HCT116 (cell line): ENCODE measurements at places on chromosomes 4 and X. TPM values are rescaled to one million over a fixed set of nuclear protein-coding genes. Genes with fewer than 3 reads are reported as not detected.

CSAG1 gene
- total RNA-seq = 1.2 TPM

GYPB gene
- not detected for total RNA-seq

NWD2 gene
- not detected for total RNA-seq

PRAF2 gene
- 18.8 TPM for total RNA-seq

PALLD gene
- 166 TPM for total RNA-seq

RBMXL3 gene
- total RNA-seq = not detected

ALAS2 gene
- not detected for total RNA-seq

SPIN2A gene
- total RNA-seq = 0.54 TPM

GRCh38 chrX:132592880-132593279 lies 104.0 kb upstream of the MBNL3 start:
- DNase-seq = no peak
- H3K36me3 ChIP-seq = no peaks in the 10 kb centered on the region
- H3K4me1 ChIP-seq = no peaks in the 10 kb centered on the region

- no peak for DNase-seq
- H3K36me3 ChIP-seq = no peaks in the 10 kb centered on the region
- H3K27me3 ChIP-seq = no peaks in the 10 kb centered on the region
- no peak overlapping the region for H3K4me3 ChIP-seq
- no peak overlapping the region for H3K27ac ChIP-seq
These were observed 200.2 kb upstream of the FAM47A start for GRCh38 chrX:34332334-34332733.

- H3K4me1 ChIP-seq = no peaks in the 10 kb centered on the region
- H3K4me3 ChIP-seq = no peak overlapping the region
- H3K27me3 ChIP-seq = no peaks in the 10 kb centered on the region
- H3K27ac ChIP-seq = no peak overlapping the region
- H3K36me3 ChIP-seq = no peaks in the 10 kb centered on the region
These were observed 15.8 kb upstream of the SLC25A4 start for GRCh38 chr4:185127021-185127925.

- DNase-seq = no peak
- H3K27ac ChIP-seq = no peak overlapping the region
- no peaks in the 10 kb centered on the region for H3K27me3 ChIP-seq
- no peak overlapping the region for H3K4me3 ChIP-seq
These were observed 750.5 kb upstream of the HTR2C start for GRCh38 chrX:113833096-113834055.

DNA sequence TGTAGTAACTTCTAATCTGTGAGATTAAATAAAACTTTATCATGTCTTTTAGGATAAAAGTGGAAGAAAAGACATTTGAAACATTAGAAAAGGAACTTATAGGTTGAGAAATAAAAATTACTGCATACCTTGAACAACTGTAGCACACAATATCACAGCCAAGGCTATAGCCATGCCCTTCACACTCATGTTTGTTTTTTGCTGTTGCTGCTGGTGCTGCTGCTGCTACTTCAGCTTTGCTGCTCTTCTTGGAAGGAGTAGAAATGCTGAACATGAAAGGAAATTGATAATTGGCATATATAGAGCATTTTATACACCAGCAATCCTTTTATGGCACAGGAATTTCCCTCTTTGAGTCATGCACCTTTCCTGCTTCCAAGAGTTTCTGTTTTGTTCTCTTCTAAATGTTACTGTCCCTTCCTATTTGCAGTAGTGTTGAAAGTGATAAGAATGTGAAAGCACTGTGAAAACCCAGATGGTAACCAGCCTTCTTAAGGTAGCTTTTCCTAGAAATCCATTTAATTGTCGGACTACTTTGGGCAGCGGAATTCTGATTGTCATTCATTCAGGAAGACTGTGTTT lies at the start of gene CXCL11:
TSS of gene CXCL11 (minus strand) at position 272 of the 582 bp plus-strand sequence. CDS start at position 189, 83 bp downstream.
- no peaks in the 10 kb centered on the region for H3K27me3 ChIP-seq
- no peaks in the 10 kb centered on the region for H3K4me1 ChIP-seq
- H3K27ac ChIP-seq = no peak within 1 kb of the TSS
- H3K4me3 ChIP-seq = no peak within 1 kb of the TSS

DNA sequence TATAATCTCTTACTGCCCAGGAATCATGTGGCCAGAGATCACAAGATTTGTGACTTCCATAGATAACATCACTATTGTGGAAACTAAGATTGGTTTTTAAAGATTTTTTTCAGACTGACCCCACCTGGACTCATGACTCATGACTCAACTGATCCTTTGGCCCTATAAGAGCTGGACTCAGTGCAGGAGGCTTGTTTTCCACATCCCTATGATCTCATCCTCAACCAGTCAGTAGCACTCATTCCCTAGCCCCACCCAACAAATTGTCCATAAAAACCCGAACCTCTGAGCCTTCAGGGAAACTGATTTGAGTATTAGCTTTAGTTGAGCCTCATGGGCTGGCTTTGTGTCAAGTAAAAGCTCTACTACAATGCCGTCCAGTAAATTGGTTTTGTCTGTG lies 7.9 kb upstream of the NOCT start:
- H3K36me3 ChIP-seq = no peaks in the 10 kb centered on the region
- H3K27ac ChIP-seq = no peak overlapping the region
- DNase-seq = no peak

DNA sequence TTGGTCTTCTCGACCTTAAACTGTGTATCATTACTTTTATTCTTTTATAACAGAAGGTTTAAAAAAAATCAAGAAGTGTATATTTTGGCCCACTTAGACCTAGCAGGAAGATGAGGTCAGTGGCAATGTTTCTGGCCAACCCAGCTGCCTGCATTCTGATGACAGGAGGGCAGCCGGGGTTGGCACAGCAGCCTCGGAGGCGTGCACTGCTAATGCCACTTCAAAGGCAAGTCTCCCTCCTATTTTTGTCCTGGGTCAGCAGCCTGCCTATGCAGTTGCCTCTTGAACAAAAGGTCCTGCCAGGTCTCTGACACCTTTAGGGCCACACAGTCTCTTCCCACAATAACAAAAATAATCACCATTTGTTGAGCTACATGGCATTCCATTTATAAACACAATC lies 89.4 kb upstream of the MYOZ2 start:
- H3K4me3 ChIP-seq = no peak overlapping the region
- no peaks in the 10 kb centered on the region for H3K36me3 ChIP-seq
- DNase-seq = no peak
- H3K4me1 ChIP-seq = no peaks in the 10 kb centered on the region
- H3K27me3 ChIP-seq = no peaks in the 10 kb centered on the region

DNA sequence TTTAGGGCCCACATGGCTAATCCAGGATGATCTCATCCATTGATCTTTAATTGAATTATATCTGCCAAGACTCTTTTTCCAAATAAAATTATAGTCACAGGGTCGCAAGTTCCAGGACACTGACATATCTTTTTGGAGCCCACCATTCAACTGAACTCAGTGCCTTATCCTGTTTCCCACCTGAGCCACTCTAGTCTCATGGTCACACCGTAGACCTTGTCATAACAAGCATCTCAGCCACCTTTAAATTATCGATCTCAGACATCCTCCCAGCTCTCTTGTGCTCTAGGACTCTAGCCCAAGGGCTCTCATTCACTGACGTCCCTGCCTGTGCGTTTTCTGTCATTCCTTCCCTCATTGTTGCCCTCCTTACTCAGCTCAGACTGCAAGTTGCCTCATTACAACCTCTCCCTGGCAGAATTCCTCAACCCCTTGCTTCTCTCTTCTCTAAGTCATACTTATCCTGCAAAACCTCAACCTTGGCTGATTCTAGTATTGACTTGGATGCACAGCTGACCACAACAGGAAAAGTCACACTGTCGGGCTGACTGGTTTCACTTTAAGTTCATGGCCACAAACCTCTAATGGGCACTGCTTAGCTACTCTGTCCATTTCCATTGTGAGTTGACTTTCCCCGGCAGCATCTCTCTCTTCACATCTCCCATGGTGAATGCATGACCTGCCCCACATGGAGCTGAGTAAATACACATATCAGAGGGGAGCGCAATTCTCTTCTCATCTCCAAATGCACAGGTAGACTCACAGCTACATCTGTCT lies 91.0 kb upstream of the TRIM2 start:
- no peak overlapping the region for H3K27ac ChIP-seq
- peaks cover 10% of the 10 kb centered on the region for H3K4me1 ChIP-seq
- no peak for DNase-seq
- H3K36me3 ChIP-seq = no peaks in the 10 kb centered on the region

DNA sequence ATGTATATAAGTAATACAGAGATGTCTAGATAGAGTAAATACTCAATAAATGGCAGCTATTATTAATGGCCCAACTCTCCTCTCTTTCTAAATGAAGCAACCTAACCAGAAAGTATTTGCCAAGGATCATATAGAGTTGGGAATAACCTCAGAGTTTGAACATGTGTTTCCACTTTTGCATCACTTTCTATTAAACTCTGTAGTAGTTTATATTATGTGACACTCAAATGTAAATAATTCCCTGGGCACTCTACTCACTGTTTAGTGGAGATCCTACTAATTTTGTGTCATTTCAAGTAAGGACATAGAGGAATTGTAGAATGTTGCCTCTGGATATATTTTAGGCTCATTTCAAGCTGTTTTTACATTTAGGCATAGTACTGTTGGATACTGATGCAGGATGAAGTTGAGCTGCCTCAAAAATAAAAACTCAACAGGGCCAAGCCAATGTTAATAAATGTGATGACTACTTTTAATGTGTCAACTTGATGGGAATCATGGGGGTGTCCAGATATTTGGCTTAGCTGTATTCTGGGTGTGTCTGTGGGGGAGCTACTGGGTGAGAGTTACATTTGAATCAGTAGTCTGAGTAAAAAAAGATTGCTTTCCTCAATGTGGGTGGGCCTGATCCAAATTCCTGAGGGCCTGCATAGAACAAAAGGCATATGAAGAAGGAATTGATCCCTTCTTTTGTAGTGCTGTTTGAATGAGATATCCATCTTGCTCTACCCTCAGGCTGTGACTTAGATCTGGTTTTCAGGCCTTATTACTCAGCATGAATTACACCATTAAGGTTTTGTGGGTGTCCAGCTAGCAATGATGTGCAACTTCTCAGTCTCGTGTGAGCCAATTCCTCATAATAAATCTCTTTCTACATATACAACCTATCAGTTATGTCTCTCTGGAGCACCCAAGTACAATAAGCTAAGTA lies 1368.2 kb downstream of the STIM2 start:
- H3K27me3 ChIP-seq = no peaks in the 10 kb centered on the region
- H3K36me3 ChIP-seq = no peaks in the 10 kb centered on the region
- H3K4me1 ChIP-seq = no peaks in the 10 kb centered on the region
- no peak overlapping the region for H3K4me3 ChIP-seq

- H3K27ac ChIP-seq = no peak overlapping the region
- H3K36me3 ChIP-seq = no peaks in the 10 kb centered on the region
- H3K4me1 ChIP-seq = no peaks in the 10 kb centered on the region
- no peak overlapping the region for H3K4me3 ChIP-seq
- DNase-seq = no peak
These were observed 228.0 kb upstream of the LDB2 start for GRCh38 chr4:17126321-17126966.

DNA sequence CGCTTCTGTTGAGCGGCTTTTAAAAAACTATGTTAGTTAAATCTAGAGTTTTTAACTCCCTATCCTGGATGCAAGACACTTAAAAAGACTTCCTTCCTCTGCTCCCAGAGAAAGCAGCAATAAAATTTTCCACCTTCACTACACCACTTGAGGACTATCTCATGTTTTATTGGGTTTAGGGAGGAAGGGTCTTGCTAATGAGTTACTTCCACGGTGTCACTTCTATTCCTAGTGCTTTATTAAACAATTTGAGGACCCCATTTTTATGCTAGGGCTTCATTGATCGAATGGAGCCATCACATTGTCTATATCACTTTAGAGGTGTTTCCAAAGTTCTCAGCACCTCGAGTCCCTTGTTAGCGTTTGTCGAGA lies 3.7 kb upstream of the STIM2 start:
- no peak for DNase-seq
- H3K27ac ChIP-seq = no peak overlapping the region
- H3K27me3 ChIP-seq = no peaks in the 10 kb centered on the region
- H3K4me3 ChIP-seq = peak overlapping the region; percentile 94

GRCh38 chr4:93080316-93080715 lies 748.2 kb upstream of the ATOH1 start:
- no peak for DNase-seq
- no peak overlapping the region for H3K4me3 ChIP-seq
- H3K4me1 ChIP-seq = no peaks in the 10 kb centered on the region
- no peaks in the 10 kb centered on the region for H3K36me3 ChIP-seq
- H3K27me3 ChIP-seq = no peaks in the 10 kb centered on the region
